ENCODE measurements at places on chromosomes 7 and 10.

GRCh38 chr10:53115660-53116059, 343.1 kb upstream of the MBL2 start:
- no peak for DNase-seq

GRCh38 chr10:131109726-131110125, 201.8 kb downstream of the TCERG1L start:
- no peak for DNase-seq

DNA sequence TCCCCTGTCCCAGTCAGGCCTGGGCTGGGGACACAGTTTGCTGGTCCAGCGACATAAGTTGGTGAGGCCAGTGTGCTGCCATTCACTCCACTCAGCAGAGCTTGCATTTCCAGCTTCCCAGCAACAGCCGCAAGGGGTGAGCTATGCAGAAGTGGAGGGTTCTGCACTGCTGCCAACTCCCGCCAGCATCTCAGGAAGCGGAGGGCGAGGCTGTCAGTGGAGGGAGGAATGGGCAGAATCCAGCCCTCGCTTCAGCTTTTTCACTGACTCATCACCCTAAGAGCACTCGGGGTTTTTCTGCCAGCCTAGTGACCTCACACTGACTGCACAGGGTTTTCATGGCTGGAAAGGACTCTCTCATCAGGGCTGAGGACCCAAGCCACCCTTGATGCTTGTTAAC, 625.1 kb upstream of the MKI67 start:
- no peak for DNase-seq

- peak; percentile 68 for DNase-seq
Observed at GRCh38 chr10:22554461-22555182, 159.8 kb downstream of the PIP4K2A start.

GRCh38 chr7:80334908-80335307, 177.0 kb downstream of the GNAT3 start:
- DNase-seq, result no peak

DNA sequence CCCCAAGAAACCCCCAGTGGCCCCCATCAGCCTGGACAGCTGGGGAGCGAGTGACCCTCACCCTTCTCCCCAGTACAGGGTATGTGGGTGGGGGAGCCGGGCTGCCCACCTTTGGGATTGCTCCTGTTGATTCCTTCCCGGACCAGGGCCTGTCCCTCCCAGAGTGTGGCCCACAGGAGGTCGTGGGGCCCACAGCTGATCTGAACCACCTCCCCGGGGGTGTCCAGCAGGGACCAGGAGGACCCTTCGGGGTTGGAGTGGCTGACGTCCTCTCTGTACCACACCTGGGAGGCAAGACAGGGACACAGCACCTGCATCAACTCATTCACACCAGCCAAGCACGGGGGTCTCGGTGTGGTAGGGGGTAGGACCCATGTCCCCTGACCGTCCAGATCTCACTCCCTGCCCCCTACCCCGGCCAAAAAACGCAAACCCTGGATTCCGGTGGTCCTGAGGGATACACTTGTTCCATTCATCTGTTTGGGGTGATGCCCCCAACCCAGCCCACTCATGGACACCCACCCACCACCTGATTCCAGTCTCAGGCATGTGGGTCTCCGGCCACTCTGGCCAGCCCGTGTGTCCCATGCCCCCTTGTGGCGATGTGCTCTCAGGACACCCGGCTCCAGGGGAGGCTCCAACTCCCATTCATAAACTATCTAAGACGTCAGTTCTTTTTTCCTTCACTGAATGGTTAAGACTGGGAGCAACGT, 10.9 kb downstream of the TECPR1 start:
- no peak for DNase-seq

DNA sequence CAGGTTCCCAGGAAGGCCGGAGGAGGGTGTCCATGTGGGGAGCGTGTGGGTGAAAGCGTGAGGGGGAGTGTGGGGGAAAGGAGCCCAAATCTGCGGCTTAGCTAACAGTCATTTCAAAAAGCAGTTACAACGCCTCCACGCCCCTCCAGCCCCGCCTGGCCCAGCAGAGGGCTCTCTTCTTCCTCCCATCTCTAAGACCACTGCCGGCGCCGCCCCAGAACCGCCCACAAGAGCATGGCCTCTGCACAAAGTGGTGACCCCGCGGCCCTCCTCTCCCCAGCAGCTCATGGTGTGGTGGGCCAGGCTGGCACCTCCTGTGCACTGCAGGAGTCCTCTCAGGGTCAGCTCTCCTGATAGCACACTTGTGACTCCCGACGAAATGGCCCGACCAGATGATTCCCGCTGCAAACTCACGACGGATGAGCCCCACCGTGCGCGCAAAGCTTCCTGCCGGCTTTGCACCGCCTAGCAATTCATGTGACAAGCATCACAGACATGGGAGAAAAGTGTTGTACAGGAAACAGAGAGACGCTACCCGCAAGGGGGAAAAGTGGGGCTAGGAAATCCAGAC, 12.4 kb upstream of the HUS1 start:
- no peak for DNase-seq

- no peak for DNase-seq
Observed at GRCh38 chr7:98267303-98267702, 14.2 kb upstream of the BRI3 start.

DNA sequence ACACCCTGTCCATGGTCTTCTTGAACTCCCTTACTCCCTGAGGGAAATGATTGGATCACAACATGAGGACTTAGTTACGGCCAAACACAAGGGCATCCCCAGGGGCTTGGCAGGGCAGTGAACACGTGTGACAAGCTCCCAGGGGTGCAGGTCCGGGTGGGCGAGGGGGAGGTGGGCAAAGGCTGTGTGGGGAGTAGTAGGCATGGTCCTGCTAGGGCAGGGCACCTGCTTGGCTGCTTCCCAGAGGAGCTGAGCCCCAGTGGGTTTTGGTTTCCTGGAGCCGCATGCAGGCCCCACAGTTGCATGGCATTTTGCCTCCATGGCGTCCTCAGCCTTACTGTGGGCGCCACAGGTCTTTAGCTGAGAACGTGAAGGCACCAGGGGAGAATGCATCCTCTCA, 46.6 kb upstream of the ZNF32 start:
- no peak for DNase-seq

DNA sequence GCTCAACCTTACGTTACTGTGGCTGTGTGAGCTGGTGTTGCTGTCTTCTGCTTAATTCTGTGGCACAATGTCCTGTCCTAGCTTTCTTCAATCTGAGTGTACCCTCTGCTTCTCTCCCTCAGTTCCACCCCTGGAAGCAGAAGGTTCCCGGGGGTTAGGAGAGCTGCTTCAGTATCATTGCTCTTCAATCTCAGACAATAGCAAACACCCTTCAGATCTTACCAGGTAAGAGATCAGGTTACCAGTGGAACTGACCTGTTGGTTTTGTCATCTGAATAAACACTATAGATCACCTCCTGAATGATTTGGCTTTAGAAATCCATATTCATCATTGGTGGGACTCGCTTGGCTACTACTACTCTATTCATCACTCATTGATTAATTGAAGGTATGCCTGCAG, 48.4 kb downstream of the DNAJB9 start:
- DNase-seq, result no peak

DNA sequence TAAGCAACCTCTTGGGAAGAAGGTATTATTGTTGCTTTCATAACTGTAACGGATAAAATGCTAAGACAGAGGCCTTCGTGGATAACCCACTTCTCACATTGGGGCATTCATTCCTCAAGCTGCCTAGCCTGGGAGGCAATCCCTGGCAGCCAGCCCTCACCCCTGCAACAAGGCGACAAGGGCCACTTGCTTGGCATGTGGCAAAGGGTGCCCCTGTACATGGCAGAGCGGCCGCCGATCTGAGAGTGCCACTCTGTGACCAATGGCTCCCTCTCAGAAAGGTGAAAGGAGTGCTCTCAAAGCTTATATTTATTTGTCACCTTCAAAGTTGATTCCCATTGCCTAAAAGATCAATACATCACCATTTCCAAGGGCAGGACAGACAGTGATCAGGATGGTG, 31.9 kb downstream of the EBF3 start:
- no peak for DNase-seq

- no peak for DNase-seq
Observed at GRCh38 chr7:122942765-122943164, 52.7 kb downstream of the TAS2R16 start.

DNA sequence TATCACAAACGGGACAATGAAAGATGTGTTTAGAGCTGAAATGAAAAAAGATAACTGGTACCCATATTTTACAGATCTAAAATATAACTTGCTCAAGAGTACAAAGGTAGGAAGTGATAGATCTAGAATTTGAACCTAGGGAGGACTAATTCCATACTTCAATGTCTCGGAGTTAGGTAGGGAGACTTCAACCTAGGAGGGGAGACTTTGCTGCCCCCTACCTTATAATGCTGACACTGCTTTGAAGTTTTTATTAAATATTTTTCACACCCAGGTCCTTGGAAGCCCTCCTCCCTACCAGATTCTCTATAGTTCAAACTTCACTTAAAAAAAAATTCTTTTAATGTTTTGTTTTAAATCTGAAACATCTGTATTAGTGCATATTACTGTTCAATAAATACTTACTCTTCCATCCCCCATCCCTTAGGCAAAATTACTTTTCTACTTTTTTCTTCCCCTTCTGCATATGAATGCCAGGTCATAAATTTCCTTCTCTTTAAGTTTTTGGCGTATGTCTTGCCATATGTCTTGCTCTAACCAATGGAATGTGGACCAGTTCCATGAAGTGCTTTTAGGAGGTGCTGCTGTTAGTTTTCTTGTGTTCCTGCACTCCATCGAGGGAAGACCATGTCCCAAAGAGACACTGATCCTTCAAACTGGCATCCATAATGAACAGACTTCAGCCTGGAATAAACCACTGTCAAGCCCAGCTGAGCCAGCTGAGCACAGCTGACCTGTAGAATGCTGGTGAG, 57.8 kb downstream of the MICU1 start:
- no peak for DNase-seq

GRCh38 chr7:95220328-95220727, 104.0 kb downstream of the PON1 start:
- no peak for DNase-seq

- DNase-seq, result no peak
Observed at GRCh38 chr10:130862626-130863025, 448.9 kb downstream of the TCERG1L start.

DNA sequence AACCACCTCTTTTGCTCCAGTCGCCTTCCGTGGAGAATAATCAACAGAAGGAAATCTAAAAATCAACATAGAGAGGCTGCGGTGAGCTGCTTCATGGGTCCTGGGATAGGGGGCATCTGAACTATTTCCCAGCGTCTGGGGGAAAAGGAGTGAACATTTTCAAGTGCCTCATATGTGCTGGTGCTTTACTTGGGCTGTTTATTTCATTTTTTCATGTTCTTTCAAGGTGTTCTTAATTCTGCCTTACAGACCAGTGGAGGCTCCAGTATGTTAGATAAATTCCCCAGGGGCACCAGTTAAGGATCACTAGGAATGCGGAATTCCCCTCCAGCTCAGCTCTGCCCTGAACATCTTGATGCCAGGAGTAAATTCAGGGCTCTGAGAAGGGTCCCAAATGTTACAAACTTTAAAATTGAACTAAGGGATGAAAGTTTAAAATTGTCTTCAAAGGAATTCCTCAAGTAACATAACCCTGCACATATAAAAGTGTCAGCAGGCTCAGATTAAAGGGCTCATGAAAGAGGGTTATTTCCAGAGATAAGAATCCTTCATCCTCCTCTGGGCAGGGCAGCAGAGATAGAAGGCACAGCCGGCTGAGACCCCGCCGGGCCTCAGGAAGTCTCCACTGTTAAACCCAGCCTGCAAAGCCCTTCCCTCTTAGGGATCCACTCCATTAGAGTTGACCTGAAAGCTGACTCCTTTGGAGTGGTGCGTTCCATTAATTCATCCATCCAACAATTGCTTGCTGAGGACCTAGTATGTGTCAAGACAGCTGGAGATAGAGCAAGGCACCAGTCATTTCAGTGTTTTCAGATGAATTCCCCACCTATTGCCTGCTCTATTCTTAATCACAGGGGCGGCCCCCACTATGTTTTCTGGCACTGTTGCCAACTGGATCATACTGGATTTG, 345.8 kb downstream of the KCNMA1 start:
- no peak for DNase-seq

DNA sequence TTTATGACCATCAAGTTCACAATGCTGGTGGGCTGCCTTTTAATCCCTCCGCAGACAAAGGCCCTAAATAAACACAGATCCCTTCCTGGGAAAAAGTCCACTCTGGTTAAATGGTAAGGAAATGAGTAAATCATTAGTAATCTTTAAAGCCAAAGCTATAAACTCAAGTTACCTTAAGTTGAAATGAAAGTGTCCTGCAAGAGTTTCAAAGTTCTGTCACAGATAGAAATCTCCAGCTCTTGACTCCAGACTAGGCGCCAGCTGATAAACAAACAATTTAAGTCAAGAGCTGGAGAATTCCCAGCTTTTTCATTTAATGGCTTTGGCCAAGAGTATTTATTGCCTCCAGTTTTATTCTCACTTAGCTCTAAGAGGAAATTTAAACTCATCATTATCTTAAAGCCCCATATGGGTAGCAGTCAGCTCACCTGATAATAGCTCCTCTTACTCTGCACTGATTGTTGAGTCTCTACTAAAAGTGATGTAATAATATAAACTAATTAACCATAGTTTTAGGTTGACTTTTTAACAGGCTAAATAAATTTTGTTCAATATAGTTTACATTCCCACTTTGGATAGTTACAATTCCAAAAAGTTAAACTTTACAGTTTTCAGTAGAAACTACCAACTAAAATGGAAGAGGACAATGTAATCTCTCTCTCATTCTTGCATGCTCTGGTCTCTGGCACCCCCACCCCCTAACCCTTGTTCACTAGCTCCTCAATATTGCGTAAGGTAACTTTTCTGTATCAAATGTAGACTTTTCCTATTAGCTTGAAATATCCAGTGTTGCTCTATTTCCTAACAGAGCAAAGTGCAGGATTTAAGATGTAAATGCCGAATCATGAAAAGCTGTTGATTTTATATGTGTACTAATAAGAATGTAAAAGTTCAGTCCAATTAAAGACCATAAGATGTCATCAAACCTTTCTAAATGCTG, 56.1 kb downstream of the HIBADH start:
- no peak for DNase-seq

DNA sequence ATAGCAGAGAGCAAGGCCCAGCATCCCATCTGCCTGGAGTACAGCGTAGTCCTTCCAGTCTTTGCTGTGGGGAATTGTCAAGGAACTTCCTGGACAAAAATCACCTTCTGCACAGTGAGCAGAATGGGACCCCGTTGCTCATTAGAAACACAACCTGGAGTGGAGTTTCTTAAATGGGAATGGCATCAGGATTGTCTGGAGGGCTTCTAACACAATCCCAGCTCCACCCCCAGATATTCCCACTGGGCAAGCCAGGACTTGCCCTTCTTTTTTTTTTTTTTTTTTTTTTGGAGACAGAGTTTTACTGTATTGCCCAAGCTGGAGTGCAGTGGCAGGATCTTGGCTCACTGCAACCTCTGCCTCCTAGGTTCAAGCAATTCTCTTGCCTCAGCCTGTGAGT, 356.4 kb downstream of the GALNT17 start:
- no peak for DNase-seq

DNA sequence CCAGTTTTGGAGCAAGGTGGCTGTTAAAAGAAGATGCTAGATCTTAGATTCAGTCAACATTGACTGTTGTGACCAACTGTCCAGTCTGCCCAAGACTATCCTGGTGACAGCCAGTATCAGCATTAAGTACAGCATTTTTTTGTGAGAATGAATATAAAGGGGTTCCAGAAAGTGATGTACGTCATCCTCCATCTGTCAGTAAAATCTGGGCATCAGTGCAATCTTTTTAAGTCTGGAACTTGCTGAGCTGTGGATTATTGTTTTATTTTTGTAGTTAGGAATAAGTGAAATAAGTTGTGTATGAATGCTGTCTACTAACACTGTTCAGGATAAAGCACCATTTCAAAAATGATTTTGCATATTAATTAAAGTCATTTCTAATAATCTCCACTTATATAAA, 1020.0 kb upstream of the GHITM start:
- DNase-seq, result no peak

All from AG04450 (cell line).